ENCODE measurements at places on chromosomes 3 and 15. TPM values are rescaled to one million over a fixed set of nuclear protein-coding genes. Genes with fewer than 3 reads are reported as not detected.

DNA sequence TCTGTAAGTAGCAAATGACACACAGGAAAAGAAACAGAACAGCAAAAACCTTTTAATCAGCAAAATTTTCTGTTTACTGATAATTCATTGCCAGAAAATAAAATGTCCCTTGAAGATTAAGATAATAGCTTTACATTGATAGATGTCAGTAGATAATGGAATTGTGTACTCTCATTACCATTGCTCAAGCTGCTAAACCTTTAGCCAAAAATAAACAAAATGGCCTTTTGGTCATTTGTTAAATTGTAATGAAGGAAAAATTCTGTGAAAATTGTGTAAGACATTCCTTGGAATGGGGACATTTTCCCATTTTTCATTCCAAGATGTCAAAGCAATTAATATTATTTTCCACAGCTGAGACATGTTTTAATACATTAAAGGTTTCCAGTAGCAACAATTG lies 189.8 kb downstream of the PLOD2 start:
- DNase-seq: no peak

DNA sequence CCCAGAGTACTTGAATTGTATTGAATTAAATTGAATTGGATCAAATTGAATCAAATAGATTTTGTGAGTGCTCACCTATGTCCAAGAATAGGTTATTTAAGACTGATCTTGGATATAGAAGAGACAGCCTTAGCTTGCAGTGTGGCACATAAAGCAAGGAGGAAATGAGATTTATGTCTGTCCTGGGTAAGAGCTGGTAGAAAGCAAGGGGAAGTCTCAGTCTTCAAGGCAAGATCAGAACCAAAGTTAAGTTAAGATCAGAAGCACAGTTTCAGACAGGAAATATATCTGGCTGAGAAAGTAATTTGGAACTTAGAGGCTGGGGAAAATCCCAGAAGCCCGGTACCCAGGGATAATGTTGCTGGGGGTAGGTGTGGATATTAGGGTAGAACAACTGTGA lies 244.4 kb upstream of the ARPP21 start:
- no peak for DNase-seq

DNA sequence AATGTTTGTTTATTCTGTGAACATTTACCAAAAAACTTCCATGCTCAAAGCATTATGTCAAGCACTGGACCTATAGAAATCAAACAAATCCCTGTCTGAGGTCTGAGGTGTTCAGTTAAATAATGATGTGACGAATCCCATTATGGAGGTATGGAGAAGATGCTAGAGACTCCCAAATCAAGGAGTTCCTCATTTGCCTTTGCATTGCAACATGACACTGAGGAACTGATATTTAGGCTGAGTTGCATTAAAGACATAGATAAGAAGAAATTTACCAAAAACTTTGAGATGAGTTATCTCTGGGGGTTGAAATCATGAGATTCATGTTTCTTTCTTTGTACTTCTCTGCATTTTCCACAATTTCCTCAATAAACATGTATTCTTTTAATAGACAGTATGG lies 16.0 kb downstream of the CD200 start:
- DNase-seq: no peak

DNA sequence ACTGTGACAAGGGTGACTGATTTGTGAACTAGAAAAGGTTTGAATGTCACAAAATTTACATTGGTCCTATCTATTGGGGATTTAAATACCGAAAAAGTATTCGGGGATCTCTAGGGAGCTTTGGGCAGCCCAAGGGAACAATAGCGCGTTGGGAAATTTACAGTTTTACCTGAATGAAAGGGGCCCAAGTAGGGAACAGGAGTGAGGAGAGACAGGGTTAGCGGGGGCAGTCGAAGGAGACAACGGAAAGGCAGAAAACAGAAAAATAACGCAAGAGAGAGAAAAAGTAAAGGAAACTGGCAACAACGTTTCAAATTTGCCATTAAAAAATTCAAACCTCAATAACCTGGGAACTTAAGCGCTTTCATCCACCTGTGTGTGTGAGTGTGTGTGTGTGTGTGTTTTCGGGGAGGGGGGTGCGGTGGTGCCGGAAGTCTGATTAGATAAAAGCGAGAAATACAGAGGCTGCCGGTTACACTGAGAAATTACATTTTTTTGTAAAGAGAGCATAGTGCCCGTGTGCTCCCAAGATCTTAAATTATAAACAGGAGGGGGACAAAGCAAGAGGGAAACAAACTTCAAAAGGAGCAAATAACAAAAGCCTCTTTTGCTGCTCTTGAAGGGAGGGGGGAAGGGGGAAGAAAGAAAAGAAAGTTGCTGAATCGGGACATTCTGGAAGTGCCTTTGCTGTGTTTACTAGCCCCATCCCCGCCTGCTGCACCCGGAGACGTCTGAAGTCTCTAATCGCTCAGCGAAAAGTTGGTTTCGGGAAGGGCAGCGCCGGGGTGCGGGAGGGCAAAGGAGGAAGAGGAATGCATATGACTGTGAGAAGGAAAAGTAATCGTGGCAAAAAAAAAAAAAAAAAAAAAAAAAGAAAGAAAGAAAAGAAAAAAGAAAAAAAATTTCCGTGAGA lies 721 bp upstream of the ZIC1 start:
- no peak for DNase-seq

DNA sequence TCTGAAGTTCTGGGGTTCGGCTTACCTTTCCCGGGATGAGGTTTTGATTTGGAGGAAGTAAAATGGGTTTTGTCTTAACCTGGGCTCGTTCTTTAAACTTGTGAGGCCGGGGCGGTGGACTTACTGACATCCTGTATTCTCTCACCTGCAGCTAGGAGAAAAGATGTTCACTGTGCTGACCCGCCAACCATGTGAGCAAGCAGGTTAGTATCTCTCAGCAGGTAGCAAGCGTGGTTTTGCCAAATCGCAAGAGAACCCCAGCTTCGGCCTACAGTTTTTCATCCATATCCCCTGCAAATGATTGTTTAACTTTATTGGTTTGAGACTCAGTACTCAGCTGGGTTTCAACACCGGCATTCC lies 891 bp downstream of the ENTPD3 start:
- DNase-seq: no peak

DNA sequence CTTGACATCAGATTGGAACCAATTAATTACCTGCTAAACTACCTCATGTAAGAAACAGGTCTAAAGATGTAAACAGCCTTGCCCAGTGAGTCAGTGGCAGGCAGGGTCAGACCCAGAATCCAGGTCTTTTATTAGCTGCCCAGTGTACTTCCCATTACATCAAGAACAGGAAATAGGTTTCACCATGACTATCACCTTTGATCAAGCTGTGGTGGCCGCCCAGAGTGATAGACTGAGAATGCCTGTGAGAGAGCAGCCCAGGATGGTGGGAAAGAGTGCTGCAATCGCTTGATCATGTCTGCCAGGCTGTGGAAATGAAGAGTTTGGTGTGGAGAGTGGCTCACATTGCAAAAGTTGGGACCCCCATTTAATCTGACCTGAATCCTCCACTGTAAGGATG lies 61.3 kb upstream of the PIAS1 start:
- DNase-seq: no peak

- DNase-seq: no peak
Measured at GRCh38 chr3:170420307-170420821, 1.7 kb downstream of the CLDN11 start.

DNA sequence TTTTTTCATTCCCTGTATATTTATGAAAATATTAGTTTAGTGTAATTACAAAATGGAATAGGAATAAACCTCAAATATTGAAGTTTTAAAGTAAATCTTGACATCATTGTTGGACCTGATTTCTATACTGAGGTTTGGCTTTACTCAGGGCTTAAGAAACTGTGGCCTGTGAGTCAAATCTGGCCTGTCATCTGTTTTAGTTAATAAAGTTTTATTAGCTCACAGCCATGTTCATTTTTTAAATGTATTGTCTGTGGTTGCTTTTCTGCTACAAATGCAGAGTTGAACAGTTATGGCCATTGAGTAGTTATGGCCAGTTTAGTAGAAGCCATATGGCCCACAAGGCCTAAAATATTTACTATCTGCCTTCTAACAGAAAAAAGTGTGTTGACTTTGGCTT lies 80.7 kb downstream of the DIPK2A start:
- DNase-seq: no peak

- DNase-seq: no peak
Measured at GRCh38 chr15:50767332-50767861, 1.9 kb upstream of the SPPL2A start.

GRCh38 chr3:43113671-43114070 lies 7.8 kb upstream of the POMGNT2 start:
- DNase-seq: no peak

IGF2BP2 gene
- total RNA-seq: 0.42 TPM

RETNLB gene
- total RNA-seq: not detected

SLC22A13 gene
- total RNA-seq: 0.44 TPM
